ENCODE measurements at places on chromosomes 7 and 10.

DNA sequence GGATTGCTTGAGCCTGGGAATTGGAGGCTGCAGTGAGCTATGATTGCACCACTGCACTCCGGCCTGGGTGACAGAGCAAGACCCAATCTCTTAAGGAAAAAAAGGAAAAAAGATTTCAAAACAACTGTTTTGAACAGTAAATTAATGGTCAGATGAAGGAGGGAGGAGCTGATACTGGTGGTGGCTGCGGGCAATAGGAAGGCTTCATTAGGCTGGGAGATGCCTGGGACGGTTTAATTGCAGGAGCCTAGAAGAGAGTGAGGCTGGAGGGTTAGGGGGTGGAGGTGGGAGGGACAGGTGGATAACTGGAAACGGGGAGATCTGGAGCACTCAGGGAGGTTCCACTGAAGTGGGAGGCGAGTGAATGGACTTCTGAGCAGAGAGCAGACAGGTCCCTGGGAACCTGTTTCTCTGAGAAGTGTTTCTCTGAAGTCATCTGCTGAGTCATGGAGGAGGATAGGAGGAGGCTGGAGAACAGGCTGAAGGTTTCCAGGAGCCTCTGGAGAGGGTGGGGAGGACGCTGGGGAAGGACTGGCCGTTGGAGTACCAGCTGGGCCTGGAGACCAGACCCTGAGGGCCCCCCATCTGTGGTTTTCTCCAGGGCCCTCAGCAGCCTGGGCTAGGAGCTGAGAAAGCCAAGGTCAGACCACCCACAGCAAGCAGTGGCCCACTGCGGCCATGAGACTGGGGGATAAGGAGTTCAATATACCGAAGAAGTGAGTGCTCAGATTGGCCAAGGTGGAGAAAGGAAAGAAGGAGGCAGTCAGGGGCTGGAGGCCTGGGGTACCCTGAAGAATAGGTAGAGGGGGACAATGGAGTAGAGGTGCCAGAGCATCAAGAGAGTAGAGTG, 14.4 kb upstream of the YWHAG start:
- no peak for DNase-seq

DNA sequence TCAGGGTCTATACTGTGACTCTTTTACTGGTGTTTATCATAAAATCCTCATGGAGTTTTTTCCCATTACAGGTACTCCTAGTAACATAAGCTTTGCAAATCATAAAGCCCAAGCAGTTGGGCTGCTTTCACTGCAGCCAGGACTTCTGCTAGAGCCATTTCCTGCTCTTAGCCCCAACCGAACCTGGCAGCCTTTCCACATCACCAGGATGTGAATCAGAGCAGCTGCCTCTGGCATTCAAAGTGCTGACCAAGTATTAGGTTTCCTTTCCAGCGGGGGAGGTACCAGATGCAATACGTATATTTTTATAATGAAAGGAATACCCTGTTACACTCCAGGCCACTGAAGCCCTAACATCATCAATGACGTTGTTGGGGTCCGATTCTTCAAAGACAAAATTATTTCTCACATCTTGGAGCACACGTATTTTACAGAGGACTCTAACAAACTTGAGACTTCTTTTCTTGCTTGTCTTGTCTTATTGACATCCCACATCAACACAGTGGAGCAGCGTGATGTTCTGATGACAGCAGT, 3.6 kb upstream of the HTR5A start:
- DNase-seq: no peak

GRCh38 chr7:2920956-2921652, 77.0 kb upstream of the GNA12 start:
- DNase-seq: no peak

DNA sequence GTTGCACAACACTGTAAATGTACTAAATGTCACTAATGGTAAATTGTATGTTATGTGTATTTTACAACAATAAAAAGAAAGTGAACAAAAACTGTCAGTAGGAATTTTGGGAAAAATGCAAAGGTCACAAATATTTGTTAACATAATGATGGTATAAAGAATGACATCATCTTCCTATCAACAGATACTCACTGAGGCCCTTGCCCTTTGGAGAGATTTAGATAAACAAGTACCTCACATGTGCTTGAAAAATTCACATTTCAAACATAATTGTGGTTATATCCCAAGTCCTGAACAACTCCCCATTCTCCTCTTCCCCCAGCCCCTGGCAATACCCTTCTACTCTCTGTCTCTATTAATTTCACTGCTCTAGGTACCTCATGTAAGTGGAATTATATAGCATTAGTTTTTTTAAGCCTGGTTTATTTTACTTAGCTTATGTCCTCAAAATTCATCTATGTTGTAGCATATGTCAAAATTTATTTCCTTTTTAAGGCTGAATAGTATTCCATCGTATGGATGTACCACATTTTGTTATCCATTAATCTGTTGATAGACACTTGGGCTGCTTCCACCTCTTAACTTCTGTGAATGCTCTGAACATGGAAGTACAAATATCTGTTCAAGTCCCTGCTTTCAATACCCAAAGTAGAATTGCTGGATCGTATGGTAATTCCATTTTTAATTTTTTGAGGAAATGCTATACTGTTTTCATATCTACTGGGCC, 90.5 kb downstream of the WIPF3 start:
- DNase-seq: no peak

DNA sequence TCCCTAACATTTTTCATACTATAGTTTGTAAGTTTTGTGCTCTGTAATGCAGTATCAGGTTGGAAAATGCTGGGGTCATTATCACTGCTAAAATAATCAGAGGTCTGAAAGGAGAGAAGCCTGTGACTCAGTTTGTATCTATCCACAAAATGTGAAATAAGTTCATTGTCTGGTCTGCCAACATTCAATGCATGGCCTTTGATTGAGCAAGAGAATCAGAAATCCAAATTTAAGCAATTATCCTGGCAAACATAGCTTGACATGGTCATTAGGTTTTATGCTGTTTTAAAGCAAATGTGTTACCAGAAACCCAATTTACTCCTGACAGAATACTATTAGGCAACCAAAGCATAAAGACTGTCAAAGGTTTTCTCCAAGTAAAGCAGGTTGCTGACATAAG, 709.7 kb upstream of the SEMA3D start:
- DNase-seq: no peak

DNA sequence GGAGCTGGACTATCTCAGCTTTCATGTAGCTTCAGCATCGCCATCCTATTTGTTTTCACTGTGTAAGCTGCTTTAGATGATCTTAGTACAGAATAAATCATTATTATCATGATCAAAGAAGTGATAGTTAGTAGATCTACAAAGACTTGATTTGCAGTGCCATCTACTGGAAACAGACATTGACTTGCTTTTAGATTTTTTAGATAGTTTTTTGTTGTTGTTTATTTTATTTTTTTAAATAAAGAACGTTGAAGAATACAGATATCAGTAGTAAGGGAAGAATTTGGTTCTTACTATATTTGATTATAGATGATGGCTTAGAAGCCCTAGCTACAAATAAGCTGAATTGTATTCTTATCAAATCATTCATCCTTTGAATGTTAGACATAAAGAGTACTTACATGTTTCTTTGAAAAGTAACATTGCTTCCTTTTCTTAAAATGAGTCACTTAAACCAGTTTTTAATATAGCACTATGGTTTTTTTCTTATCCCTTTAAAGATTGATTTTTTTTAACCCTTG, 6.3 kb upstream of the SFMBT2 start:
- DNase-seq: no peak

- DNase-seq: no peak
Measured at GRCh38 chr10:123241391-123242141, 87.4 kb downstream of the BUB3 start.

DNA sequence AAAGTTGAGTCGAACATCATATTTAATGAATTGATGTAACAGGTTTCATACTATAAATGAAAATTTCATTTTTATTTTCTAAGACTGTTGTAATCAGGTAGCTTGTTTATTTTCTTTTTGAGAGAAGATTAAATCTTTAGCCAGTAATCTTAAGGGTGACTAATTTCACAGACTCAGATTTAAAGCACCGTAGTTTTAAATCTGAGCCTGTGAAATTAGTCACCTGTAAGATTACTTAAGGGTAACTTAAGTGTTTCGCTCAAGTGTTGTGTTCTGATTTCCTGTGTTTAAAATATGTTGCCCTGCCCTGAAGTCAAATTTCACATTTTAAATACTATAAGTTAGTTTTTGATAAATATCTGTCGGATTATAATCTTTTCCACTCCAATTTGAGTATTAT, 35.8 kb upstream of the TMEM236 start:
- no peak for DNase-seq

GRCh38 chr7:4066206-4066605, 615.9 kb upstream of the FOXK1 start:
- no peak for DNase-seq

DNA sequence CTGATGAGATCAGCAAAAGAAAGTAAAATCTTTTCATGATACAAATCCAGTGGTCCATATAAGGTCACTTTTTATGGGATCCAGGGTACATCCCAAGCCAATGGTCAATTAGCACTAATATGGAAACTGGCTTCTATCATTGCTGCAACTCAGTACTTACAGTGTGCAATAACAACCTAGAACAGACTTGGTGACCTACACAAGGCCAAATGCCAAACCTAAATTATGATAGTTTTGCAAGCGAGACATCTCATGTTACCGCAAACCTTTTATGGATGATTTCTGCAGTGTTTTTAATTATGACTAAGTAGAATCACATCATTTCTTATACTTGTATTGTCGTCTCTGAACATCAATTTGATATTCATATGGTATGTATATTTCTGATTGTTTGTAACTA, 583.5 kb upstream of the SEMA3D start:
- DNase-seq: no peak

DNA sequence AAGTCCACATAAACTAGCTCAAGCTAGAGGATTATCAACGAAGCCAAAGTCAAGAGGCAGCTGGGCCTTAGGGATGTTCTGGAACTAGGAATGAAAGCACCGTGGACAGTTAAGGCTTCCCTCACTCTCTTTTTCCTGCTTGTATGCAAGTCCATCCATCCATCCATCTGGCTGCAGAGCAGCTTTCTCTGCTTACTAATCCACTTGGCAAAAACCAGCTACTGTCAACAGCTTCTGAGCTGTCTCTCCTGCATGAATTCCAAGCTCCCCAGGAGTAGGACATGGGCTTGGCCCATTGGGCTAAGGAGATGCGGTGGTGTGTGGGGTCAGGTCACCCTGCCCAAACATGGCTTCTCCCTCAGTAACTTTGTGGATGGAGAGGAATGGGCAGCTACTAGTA, 66.2 kb downstream of the NAMPT start:
- DNase-seq: no peak

DNA sequence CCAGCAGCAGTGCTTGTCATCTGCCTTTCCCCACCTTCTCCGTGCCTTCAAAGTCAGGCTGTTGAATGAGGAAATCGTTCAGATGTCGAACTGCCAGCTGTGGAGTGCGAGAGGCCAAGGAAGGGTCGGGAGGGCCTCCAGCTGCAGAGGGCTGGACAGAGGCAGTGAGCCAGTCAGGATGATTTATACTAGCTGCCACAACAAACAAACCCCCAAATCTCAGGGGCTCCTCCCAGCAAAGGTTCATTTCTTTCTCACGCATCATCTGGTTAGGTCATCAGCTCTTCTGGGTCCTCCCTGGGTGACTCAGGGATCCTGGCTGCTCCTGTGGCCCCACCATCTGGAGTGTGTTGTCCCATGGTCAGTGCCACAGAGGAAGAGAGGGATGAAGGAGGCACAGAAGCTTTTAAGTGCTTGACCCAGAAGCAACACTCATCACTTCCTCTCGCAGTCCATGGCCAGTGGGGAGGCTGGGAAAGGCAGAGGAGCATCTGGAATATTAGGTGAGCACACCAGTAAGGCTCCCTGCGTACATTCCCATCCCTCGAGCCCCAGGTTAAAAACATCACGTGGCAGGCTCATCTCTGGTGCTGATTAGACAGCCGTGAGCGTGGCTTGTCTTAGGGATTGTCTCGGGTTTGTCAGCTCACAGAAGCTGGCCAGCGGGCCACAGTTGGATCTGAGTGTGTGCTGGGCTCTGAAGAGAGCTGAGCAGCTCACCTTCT, 140.7 kb downstream of the RGS10 start:
- DNase-seq: no peak

DNA sequence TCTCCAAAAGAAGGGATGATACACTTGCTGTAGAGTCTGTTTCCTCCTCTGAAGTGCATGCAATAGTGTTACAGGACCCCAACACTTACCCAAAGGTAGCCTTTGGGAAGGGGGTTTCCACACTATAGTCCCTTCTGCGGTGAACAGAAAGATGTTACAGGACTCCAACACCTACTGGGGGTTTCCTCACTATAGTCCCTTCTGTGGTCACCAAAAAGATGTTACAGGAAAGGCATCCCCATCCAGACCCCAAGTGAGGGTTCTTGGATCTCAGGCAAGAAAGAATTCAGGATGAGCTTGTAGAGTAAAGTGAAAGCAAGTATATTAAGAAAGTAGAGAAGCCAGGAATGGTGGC, 69.2 kb upstream of the PIK3CG start:
- DNase-seq: no peak

- DNase-seq: no peak
Measured at GRCh38 chr7:32314761-32315160, 175.4 kb downstream of the LSM5 start.

DNA sequence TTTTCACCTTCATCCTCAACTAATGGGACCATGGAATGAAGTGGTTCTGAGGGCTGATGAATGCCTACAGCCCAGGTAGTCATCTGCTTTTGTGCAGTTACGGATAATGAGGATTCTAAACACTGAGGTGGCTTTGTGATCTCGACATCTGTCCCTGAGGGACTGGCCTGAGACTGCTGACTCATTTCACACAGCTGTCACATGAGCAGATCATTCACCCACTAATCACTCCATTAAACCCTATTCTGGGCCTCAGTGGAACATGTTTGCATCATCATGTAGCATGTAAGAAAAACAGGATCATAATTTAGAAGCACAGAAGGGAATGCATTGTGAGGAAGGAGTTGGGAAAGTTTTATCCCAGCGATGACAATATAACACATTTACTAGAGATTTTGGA, 79.4 kb upstream of the FEZF1 start:
- DNase-seq: no peak

- DNase-seq: no peak
Measured at GRCh38 chr7:140349144-140349771, 49.1 kb downstream of the SLC37A3 start.

DNA sequence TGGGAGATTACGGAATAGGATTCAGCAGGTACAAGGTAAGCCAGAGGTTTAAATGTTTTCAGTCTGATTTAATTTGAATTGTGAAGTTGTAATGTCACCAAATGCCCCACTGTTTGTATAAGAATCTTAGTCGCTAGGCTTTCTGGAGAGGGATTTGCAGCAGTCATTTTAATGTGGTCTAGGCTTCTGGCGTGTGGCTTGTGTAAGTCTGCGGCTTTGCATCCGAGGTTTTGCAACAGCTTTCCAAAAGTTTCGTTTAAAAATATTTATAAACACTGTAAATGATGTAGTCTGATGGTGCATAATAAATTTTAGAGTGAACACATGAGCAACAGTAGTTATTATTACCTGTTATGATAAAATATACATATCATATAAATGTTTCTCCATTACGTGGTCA, 26.1 kb upstream of the BHLHA15 start:
- DNase-seq: no peak

GRCh38 chr10:48790457-48791044, 105.9 kb downstream of the WDFY4 start:
- no peak for DNase-seq
